ENCODE measurements at places on chromosomes 5 and 9.

DNA sequence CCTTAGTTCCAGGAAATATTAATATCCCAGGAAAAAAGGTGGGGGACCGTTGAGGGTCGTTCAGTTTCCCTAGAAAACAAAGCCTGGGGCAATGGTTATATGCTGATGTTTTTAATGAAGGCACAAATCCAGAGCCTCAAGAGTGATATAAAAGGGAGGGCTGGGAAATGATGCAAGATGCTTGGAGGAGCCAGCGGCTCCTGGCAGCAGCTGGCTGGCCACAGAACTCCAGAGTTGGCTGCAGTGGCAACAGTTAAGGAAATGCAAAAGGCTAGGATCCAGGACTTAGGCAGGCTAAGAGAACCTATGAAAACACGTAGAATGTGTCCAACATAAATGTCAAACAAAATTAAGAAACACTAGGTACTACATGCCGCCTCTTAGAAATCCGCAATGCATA lies 31.0 kb upstream of the B4GALT1 start:
- DNase-seq: no peak

DNA sequence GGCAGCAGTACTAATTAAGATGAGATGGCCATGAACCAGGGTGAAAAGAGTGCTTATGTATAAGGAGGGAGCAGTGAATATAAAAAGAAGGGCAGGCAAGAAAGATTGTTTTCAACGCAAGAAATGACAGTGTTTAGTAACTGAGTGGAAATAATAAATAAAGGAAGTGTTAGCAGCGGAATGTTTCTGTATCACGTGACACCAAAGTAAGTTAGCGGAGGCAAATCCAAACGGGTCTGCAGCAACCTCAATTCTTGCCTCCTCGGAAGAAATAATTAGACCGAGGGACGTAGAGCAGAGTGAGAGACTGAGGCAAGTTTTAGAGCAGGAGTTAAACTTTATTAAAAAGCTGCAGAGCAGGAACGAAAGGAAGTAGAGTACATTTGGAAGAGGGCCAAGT lies 15.4 kb upstream of the GAS1 start:
- no peak for DNase-seq

DNA sequence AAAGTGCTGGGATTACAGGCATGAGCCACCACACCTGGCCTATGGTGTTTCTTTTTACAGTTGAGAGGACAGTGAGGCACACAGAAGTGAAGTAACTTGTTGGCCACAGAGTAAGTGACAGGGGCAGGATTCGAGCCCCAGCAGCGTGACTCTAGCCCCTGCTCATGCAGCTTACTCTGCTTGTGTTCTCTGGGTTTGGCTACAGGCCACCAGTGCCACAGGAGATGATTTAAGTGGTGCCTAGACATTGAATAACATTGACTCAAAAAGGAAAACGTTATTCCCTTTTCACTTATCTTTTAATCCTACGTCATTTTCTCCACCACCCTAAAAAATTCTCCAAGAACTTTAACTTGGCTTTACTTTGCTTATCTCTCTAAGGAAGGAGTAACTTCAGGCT lies 61.4 kb downstream of the SNX24 start:
- peak; percentile 12 for DNase-seq

DNA sequence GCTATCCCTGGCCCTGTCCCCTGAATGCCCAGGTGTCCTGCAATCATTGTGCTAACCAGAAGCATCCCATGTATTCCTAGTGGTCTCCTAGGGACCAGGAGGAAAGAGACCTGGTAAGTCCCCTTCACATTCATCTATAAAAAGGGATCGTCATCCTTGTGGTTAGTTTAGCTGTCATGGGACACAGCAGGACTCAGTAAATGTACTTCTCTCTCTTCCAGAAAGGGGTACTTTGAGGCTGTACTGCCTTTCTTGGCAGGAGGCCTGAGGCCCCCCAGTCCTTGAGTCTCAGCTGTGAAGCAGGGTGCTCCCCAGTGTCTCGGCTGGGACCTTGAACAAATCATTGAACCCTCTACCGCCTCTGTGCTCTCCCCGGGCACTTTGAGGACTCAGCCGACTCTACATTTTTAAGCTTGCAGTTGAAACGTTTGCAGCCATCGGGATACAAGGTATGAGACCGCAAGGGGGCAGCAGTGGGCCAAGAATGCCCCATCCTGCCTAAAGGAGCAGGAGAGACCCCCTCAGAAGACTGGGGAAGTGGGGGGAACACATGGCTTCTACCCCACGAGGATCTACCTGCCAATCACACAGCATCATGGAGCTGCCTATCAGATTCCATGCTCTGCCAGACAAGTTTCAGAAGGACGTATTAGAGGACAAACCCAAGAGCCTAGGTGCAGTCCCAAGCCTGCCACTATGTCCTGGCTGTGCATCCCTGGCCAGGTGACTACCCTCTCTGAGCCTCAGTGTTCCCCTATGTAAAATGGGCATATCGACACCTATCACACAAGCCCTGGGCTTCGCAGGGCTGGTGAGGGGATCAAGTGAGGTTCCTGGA lies 2.4 kb upstream of the PHYKPL start:
- DNase-seq: no peak

- DNase-seq: no peak
These were observed 48.2 kb downstream of the TGFBI start for GRCh38 chr5:136076881-136077445.

DNA sequence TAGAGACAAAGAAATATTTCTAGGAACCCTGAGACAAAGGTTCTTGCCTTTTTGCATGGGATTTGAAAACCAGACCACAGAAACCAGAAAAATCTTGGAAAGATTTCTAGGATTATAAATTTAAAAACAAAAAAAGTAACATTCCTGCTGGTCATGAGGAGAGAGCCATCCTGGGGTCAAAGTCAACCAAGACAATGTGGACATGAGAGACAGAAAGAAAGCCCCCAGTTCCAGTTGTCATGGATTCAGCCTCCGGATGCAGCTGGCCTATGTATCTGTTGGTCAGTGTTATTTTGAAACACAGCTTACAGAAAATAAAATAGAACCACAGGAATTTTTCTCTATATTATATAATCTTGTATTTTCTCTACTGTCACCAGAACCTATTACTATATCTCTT lies 24.4 kb upstream of the RGMB start:
- DNase-seq: no peak

DNA sequence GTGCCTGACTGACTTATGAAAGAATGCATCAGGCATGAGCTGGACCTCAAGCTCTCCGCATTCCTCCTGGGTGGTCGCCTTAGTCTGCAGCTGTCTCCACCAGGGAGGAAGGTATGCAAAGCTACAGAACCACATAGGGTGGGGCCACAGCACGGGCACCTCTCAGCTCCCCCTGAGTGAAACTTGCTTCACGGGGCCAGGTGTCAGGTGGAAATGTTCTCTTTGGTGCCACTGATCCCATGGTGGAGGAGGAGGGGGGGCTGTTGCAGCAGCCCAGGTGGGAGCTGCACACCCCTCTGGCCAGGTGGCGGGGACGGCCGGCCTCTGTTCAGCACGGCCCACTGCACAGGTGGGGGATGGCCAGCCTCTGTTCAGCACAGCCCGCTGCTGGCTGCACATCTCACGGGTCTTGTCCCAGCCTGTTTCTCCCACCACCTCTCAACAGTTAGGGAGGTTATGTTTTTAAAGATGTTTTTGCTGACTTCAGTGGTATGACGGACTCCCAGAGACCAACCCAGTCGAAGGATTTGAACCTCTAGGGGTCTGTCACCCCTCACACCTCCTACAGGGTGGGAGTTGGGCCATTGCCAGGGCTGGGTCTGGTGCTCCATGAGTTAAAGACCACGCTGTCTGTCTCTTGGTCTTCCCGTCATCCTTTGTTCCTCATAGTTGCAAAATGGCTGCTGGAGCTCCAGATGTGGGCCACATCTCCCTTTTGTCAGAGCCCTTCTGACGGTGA lies 34.3 kb downstream of the MRPL36 start:
- DNase-seq: no peak

Data from BJ (cell line).